ENCODE measurements at places on chromosomes 5 and 9. TPM values are rescaled to one million over a fixed set of nuclear protein-coding genes. Genes with fewer than 3 reads are reported as not detected.

Gene WDR38
- not detected for total RNA-seq

- no peaks in the 10 kb centered on the region for H3K4me1 ChIP-seq
- DNase-seq = no peak
- H3K27ac ChIP-seq = no peak overlapping the region
- H3K4me3 ChIP-seq = no peak overlapping the region
- H3K27me3 ChIP-seq = no peaks in the 10 kb centered on the region
Observed at GRCh38 chr5:71895546-71895945, 176.5 kb downstream of the CARTPT start.

DNA sequence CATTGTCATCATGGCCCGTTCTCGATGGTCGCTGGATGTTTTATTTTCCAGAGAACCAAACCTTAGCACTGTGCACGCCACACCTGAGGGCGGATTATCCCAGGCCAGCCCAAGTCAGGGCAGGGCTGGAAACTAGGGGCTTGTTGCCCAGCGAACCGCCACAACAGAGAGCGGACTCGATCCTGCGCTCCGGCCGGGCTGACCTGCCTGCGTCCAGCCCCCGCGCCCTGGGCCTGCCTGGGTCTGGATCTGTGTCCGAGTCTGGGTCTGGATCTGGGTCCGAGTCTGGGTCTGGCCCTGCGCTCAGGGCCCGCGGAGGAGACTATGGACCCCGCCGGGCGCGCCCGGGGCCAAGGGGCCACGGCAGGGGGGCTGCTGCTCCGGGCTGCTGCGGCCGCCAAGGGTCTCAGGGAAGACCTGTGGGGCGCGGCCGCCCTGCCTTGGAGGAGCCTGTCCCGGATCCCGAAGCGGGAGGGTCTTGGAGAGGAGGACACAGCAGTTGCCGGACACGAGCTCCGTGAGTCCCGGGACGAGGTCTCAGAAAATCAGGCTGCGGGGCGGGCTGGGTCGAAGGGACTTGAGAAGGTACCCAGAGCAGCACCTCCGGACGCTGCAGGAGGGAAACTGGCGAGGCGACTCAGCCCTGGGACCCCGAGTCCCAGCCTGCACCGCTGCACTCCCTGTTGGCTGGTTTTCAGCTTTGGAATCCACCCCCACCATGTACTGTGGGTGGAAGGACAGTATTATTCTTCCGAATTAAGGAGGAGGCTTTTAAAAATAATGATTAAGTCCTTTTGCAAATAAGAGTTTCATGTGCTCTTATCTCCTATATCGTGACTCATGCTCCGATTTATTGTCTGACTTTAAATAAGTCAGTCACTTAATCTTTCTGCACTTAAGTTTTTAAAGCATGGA, at the start of gene ANKDD1B:
TSS of gene ANKDD1B (plus strand) at position 143 of the 915 bp plus-strand sequence. CDS start at position 325, 182 bp downstream.
- DNase-seq = peak; percentile 83
- no peaks in the 10 kb centered on the region for H3K36me3 ChIP-seq
- H3K27me3 ChIP-seq = no peaks in the 10 kb centered on the region
- H3K4me1 ChIP-seq = peaks cover 10% of the 10 kb centered on the region
- H3K27ac ChIP-seq = peak within 1 kb of the TSS; percentile 24
- H3K4me3 ChIP-seq = peak within 1 kb of the TSS; percentile 80

DNA sequence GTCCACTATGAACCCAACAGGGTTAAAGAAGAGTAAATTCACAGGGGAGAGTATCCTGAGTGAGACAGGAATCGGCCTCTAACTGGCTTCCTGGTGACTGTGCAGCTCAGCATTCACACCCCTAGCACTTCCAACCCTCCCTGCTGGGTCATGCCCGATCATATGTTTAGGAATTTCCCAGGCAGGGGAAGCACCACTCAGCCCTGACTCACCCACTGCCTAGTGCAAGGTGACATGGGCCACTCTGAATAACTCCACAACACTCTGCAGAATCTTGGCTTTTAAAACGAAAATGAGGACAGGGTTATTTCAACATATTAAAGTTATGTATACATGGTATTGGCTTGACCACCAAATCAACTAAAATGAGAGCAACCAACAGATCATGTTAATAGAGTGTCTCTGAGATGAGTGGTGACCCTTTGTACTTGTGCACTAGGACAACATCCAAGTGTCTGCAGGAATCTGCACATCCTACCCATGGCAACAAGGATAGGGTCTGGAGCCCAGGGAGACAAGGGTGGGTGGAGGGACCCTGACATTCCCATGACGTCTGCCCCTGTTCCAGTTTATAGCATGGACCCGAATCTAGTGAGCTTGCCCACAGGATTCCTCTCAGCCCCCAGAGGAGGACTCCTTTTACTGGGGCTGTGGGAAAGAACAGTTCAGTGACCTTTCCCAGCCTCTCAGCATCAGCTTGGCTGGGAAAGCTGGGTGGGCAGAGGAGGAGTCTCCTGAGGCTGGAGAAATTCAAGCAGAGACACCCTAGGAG, 485.8 kb downstream of the SEMA5A start:
- H3K27me3 ChIP-seq = no peaks in the 10 kb centered on the region
- no peak overlapping the region for H3K27ac ChIP-seq
- peak; percentile 56 for DNase-seq
- peaks cover 63% of the 10 kb centered on the region for H3K36me3 ChIP-seq

Gene SLCO4C1
- 1.8 TPM for total RNA-seq

DNA sequence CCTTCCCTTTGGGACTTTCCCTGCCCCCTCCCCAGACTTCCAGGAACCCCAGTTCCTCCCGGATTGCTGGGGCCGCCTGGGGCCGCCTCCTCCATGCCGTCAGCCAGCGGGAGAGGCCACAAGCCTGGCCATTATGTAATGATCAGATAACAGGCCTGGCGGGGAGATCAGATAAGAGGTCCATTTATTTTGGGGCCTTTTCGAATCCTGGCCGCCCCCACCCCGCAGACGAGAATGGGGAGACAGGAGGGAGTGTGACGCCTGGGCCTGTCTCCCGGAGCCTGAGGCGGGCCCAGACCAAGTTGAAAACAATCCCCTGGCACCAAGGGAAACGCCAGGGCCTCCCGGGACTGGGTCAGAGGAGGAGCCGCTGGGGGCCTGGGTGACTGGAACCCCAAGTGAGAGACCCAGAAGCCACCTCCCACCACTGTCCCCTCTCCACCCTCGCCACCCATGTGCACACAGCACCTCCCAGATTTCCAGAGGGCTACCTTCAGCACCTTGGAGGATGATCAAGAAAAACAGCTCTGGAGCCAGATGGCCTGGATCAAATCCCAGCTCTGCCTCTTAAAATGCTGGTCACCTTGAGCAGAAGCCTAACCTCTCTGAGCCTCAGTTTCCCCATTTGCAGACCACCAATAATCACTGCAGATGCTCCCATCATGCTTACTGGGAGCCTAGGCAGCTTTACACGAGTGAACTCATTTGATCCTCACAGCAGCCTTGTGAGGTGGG, 7.8 kb downstream of the ENG start:
- no peak for DNase-seq
- no peak overlapping the region for H3K4me3 ChIP-seq
- H3K36me3 ChIP-seq = no peaks in the 10 kb centered on the region
- H3K27ac ChIP-seq = no peak overlapping the region
- H3K4me1 ChIP-seq = no peaks in the 10 kb centered on the region

GRCh38 chr5:126519637-126520592, 75.1 kb downstream of the ALDH7A1 start:
- H3K4me3 ChIP-seq = no peak overlapping the region
- H3K36me3 ChIP-seq = no peaks in the 10 kb centered on the region
- H3K4me1 ChIP-seq = peaks cover 4% of the 10 kb centered on the region
- no peak overlapping the region for H3K27ac ChIP-seq

DNA sequence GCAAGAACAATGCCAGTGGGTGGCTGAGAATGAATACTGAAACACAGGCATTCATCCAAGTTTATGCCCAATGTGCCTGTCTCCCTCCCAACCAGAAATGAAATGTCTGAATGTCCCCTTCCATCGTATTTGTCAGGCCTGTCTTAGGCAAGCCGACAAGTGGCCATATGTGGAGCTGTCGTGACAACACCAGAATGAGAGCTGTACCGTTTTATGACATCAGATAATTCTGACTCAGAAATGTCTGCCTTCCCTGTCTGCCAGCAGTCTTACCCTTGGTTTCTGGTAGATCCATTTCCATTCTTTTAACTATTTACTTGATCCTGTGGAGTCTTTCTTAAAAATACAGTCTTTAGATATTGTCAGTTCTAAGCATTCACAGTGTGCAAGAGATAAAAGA, 211.8 kb downstream of the NR3C1 start:
- H3K27me3 ChIP-seq = no peaks in the 10 kb centered on the region
- peaks cover 5% of the 10 kb centered on the region for H3K4me1 ChIP-seq
- H3K36me3 ChIP-seq = no peaks in the 10 kb centered on the region
- H3K4me3 ChIP-seq = no peak overlapping the region

Gene F2RL1
- total RNA-seq = 13.4 TPM

DNA sequence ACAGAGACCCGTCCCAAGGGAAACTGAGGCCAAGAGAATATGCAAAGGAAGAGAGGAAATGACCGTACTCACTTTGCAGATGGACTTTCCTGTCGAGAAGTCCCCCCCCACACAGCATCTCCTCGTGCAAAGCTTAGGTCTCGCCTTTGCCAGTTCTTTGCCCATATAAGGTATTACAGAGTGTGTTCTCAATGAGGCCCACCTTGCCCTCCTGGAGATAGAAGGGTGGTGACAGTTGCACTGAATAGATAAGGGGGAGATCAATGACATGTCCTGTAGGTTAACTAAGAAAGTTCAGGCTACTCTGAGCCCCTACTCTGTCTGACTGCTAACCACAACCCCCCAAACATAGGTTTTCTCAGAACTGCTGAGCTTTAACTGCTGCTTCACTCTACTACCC, 68.2 kb upstream of the SPTLC1 start:
- peaks cover 3% of the 10 kb centered on the region for H3K4me1 ChIP-seq
- H3K36me3 ChIP-seq = no peaks in the 10 kb centered on the region
- no peak for DNase-seq
- H3K4me3 ChIP-seq = no peak overlapping the region
- H3K27ac ChIP-seq = no peak overlapping the region

DNA sequence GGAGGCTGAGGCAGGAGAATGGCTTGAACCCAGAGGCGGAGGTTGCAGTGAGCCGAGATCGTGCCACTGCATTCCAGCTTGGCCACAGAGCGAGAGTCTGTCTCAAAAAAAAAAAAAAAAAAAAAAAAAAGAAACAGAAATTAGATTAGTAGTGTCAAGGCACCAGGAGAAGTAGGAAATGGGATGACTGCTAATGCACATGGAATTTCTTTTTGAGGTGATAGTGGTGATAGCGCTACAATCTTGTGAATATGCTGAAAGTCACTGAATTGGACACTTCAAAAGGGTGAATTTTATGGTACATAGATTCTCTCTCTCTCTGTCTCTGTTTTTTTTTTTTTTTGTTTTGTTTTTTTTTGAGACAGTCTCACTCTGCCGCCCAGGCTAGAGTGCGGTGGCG, 42.1 kb upstream of the SUB1 start:
- no peaks in the 10 kb centered on the region for H3K36me3 ChIP-seq
- H3K4me1 ChIP-seq = no peaks in the 10 kb centered on the region
- no peak overlapping the region for H3K27ac ChIP-seq
- no peak for DNase-seq

Measured in endodermal cell (in vitro differentiated cells).